SK-N-MC (cell line): ENCODE measurements at places on chromosomes 16 and 17.

DNA sequence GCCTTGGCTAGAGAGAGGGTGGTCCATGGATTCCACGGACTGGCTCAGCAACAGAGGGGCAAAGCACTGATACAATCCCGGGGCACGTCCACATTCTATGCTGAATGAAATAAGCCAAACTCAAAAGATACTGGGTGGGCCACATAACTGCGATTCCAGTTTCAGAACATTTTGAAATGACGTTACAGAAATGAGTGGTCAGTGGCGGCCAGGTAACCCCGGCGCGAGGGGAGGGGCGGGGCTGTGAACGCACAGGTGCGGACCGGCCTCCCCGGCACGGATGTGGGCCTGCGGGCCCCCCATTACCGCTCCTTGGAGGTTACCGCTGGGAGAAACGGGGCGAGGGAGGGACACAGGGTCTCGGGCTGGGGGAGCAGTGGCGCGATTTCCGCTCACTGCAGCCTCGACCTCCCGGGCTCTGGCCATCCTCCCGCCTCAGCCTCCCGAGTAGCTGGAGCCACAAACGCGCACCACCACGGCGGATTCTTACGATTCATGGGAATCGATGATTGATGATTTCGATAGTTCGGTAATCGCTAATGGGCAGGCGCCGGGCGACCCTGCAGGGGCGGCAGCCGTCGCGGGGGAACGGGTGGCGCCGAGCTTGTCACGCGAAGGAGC lies 559 bp downstream of the MVD start:
- no peak for DNase-seq

DNA sequence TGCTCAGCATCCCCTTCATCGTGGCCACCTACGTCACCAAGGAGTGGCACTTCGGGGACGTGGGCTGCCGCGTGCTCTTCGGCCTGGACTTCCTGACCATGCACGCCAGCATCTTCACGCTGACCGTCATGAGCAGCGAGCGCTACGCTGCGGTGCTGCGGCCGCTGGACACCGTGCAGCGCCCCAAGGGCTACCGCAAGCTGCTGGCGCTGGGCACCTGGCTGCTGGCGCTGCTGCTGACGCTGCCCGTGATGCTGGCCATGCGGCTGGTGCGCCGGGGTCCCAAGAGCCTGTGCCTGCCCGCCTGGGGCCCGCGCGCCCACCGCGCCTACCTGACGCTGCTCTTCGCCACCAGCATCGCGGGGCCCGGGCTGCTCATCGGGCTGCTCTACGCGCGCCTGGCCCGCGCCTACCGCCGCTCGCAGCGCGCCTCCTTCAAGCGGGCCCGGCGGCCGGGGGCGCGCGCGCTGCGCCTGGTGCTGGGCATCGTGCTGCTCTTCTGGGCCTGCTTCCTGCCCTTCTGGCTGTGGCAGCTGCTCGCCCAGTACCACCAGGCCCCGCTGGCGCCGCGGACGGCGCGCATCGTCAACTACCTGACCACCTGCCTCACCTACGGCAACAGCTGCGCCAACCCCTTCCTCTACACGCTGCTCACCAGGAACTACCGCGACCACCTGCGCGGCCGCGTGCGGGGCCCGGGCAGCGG lies 3.2 kb downstream of the UTS2R start:
- no peak for DNase-seq

DNA sequence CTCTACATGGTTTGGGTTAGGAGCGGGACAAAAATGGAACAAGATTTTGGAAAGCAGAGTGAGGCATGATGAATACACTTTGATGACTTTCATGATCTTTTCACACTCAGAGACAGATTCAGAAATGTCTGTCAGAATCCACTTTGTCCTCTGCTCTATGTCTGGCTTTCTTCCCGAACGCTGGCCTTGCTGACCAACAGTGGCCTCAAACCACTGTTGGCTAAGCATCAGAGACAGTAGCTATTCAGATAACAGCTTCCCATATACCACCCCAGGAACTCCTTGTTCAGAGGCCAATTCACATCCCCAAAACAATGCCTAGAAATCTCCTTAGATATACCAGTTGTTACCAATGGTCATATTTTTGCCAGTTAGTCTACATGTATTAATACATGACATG lies 40.9 kb downstream of the FBXL20 start:
- no peak for DNase-seq

GRCh38 chr17:79242873-79243602 lies 168.4 kb downstream of the ENGASE start:
- DNase-seq: no peak

GRCh38 chr16:88512728-88513696 lies 57.2 kb upstream of the ZC3H18 start:
- no peak for DNase-seq

- DNase-seq: no peak
These were observed 104.5 kb downstream of the CRLF3 start for GRCh38 chr17:30720013-30720471.
